Activated CD4-positive, alpha-beta T cell treated with anti-CD3 and anti-CD28 coated beads, Interleukin-2, Interleukin-6, amounts not matched to agents 100 ng/mL and 50 ng/mL, durations not matched to agents 16 hours and 8 hours (primary cell): ENCODE measurements at places on chromosomes 11 and 22.
A peak's percentile ranks its signal among the peaks of the same experiment; 100 is the strongest.

- DNase-seq = peak; percentile 87
Measured at GRCh38 chr11:61065955-61066638, 36.2 kb upstream of the CD5 start.

GRCh38 chr22:46783721-46784120 is 21.3 kb downstream of the TBC1D22A start:
- no peak for DNase-seq

- no peak for DNase-seq
Measured at GRCh38 chr11:128457874-128458273, 129.5 kb downstream of the ETS1 start.

- DNase-seq = no peak
Measured at GRCh38 chr22:26983311-26983710, 325.9 kb downstream of the MIAT start.

DNA sequence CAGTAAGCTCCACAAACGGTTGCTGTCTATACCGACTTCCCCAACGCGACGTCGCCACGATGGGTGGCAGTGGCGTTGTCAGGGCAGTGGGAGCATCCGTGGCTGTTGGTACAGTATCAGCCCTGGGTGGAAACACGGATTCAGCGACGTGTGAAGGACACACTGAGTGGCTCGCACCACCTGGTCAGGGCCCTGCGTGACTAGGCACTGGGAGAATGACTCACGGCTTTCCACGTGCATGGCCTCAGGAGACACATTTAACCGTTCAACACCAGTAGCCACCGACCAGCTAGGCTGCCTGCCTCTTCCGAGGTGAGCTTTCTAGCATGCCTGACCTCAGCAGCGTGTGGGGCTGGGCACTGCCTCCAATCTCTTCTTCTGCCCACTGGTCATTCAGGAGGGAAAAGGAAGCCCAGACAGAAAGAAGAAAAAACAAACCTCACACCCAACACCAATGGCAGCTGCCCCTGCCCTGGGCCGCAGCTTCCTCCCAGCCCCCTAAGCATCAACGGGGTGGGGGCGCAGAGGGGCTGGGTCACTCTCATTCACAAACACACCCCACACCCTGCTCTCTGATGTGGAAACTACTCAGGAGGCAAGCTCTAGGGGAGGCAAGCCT is 59.0 kb downstream of the MYH9 start:
- DNase-seq = peak; percentile 50

GRCh38 chr11:130454491-130455252 is 6.2 kb downstream of the ADAMTS15 start:
- DNase-seq = no peak

GRCh38 chr11:76208438-76209374 is 2.4 kb upstream of the WNT11 start:
- peak; percentile 85 for DNase-seq

- no peak for DNase-seq
Measured at GRCh38 chr11:119729581-119729927, 554 bp upstream of the NECTIN1 start.

DNA sequence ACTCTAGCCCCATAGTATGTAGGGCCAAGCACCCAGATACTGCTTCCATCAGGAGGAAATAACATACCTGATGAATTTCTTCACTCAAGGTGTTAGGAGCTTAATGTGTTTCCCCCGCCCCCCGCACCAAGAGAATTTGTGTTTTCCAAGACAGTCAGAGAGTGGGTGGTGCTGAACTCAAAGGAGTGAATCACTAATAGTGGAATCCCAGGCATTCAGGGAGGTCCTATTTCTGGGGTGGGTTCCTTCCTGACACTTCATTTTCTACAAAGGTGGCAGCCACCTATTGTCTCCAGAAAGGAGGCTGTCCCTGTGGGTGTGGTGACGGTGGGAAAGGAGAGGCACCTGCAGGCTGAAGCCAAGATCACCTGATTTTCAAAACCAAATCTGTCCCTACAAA is 50.8 kb upstream of the ELF5 start:
- DNase-seq = no peak

DNA sequence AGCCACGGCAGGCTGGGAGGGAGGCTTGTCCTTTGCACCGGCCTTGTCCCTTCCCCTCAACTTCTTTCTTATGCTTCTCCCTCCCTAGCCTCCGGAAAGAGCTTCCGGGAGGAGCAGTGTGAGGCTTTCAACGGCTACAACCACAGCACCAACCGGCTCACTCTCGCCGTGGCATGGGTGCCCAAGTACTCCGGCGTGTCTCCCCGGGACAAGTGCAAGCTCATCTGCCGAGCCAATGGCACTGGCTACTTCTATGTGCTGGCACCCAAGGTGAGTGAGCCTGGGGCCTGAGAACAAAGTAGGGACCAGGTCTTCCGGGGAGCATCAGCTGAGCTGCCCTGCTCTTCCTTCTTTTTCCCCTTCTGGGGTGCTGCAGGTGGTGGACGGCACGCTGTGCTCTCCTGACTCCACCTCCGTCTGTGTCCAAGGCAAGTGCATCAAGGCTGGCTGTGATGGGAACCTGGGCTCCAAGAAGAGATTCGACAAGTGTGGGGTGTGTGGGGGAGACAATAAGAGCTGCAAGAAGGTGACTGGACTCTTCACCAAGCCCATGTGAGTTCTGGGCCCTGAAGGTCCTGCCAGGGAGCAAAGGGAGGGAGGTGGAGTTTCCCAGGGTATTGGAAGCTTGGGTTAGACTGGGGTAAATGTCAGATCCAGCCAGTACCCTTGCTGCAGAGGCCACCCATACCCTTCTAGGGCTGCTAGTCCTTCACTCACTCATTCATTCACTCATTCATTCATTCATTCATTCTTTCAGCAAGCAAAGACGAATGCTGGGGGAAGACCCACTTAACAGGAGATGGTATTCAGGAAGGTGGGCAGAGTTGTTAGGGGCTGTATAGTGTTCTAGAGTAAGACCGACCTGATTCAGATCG is 22.6 kb downstream of the ADAMTS15 start:
- no peak for DNase-seq

DNA sequence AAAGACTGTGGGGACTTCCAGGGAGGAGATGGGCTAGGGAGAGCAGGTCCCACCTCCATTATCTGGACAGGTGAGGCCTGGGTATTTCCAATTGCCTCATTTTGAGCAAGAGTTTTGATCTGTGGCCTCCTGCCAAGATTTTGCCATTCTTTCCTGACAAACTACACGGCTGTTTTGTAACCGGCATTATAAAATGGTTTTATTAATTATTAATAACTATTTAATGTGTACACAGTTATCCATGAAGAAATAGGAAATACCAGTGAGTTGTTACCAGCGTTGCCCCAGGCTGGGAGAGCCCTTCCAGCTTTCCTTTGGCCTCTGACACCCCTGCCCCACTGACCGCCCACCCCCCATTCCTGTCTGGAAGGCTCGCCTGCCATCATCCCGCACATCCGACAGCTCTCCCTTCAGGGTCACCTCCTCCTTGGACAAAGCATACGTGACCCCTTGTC is 14.9 kb upstream of the SEC14L3 start:
- no peak for DNase-seq

GRCh38 chr11:34891611-34892010 is 24.6 kb downstream of the APIP start:
- DNase-seq = no peak
